ENCODE measurements at places on chromosomes 4 and X. TPM values are rescaled to one million over a fixed set of nuclear protein-coding genes. Genes with fewer than 3 reads are reported as not detected.

ZFYVE28 gene
- 1.7 TPM for polyA plus RNA-seq

DCLK2 gene
- polyA plus RNA-seq: 12.7 TPM

LRAT gene
- polyA plus RNA-seq: 1.8 TPM

FHDC1 gene
- 4.8 TPM for polyA plus RNA-seq

RAP2C gene
- polyA plus RNA-seq: 45.2 TPM

CD40LG gene
- 0.06 TPM for polyA plus RNA-seq

DNA sequence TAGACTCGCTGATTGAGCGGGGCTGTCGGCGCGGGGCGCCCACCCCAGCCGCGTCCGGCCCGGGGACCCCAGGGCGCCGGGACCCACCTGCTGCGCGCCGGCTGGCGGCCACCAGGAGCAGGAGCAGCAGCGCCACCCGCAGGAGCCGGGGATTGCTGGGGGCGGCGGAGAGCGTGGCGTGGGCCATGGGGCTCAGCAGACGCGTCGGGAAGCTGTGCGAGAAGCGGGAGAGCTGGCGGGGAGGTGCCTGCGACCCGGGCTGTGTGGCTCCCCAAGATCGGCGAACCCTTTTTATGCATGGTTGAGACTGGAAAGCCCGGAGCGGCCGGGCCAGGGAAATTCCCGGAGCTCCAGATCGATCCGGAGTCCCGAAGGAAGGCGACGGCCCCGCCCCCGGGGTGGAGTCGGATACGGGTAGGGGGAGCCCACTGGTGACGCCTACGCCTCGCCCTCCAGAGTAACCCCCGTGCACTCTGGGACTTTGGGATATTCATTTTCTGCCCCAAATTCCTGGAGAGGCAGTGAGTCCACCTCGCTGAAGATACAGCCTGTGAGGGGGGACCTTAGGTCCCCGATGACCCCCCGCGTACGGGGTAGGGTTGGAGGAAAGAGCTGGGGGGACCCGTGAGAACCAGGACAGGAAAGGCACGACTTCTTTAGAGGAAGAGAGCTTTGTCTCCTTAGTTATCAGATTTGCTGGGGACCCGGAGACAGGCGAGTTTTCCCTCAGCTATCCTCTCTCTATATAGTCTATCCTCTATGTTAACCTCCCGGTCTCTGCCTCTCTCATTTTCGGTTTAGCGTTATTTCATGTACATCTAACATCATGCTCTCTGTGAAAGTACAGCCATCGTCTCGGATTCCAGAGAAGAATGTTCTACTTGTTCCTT, at the start of gene CXCL3:
TSS of gene CXCL3 (minus strand) at position 265 of the 890 bp plus-strand sequence. CDS start at position 187, 78 bp downstream.
- peak; percentile 35 for DNase-seq

GRCh38 chr4:86506591-86506990, 87.5 kb upstream of the PTPN13 start:
- DNase-seq: peak; percentile 44

DNA sequence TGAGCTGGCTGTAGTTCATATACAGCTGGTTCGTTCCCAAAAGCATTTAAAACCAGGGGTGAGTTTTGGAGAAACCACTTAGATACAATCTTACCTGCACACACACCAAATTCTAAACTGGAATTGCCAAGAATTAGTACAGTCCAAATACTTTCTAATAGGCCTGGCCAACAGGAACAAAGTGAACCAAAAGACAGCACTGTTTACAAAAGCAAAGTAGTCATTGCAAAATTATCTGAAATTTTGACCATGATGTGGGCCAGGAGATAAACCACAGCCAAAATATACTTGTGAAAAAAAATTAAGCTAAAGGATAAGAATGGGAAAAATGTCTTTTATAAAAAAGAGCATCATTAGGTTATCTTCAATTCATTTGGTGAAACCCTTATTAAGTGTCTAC, 37.9 kb upstream of the NAP1L5 start:
- DNase-seq: no peak

- DNase-seq: no peak
Measured at GRCh38 chrX:23031600-23031999, 31.8 kb downstream of the DDX53 start.

- DNase-seq: no peak
Measured at GRCh38 chrX:18426004-18426320, 554 bp downstream of the CDKL5 start.

DNA sequence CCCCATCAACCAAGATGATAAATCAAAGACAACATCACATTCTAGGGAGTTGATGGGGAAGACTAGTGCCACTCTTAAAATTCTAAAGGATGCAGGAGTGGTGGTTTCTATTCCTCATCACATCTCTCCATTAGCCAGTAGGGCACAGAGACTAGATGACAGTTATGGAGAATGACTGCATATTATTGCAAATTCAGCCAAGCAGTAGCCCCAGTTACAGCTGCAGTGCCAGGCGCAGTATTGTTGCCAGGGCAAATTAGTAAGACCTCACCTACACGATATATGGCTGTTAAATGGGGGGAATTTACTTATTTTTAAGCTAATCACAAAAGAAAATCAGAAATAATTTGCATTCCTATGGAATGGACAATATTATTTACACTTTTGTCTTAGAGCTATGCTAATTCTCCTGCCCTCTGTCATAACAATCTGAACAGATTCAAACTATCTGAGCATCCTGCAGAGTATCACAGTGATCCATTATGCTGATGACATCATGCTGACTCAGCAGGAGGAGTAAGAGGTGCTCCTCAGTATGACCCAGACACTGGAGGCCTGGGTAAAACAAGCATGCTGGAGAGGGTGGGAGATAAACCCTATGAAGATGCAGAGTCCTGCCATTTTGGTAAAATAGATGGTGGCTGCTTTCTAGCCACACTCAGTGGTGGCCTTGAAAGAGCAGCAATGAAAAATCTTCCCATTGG, 24.7 kb downstream of the ETNPPL start:
- DNase-seq: no peak

DNA sequence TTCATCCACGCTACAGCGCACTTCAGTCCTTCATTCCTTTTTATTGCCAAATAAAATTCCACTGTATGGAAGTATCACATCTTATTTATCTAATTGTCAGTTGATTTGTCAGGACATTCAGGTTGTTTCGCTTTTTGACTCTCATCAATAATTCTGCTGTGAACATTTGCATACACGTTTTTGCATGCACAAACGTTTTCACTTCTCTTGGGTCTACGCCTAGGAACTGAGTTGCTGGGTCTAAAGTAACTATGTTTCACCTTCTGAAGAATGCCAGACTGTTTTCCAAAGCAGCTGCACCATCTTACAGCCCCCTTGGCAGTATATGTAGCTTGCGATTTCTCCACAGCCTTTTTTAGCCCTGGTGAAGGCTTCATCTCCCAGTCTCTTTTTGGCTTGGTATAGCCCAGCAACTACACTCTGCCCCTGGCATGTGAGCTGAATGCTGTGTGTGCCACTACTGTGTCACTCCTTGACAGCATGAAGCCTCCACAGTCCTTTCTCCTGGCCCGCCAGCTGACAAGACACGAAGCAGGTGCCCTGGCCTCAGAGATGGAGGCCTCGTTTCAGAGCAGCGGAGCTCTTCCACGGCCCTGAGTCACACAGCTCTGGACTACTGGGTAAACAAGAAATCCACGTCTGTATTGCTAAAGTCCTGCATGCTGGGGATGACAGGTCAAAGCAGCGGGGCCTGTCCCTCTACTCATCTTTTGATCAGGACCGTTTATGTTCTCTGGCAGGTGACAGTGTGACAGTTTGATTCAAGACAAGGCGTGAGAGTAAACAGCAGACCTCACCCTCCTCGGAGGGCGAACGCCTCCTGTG, 75.5 kb downstream of the NSUN7 start:
- DNase-seq: no peak

- DNase-seq: no peak
Measured at GRCh38 chrX:152892499-152892898, 5.4 kb upstream of the ZNF185 start.

DNA sequence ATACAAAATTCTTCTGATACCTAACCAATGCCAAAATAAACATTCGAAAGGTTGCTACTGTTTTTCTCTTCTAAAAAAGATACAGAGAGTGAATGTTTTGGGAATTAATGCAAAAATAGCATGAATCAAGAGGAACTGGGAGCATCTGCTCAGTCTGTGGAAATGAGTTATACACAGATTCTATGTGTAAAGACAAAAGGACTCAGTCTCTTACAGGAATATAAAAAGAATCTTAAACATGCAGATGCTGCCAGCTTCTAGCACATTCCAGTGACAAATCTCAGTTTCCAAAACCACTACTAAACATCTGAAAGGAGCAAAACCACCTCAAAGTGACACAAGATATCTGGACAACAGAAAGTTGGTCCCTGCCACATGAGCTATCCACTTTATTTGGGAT, 55.0 kb downstream of the PAPSS1 start:
- DNase-seq: no peak

DNA sequence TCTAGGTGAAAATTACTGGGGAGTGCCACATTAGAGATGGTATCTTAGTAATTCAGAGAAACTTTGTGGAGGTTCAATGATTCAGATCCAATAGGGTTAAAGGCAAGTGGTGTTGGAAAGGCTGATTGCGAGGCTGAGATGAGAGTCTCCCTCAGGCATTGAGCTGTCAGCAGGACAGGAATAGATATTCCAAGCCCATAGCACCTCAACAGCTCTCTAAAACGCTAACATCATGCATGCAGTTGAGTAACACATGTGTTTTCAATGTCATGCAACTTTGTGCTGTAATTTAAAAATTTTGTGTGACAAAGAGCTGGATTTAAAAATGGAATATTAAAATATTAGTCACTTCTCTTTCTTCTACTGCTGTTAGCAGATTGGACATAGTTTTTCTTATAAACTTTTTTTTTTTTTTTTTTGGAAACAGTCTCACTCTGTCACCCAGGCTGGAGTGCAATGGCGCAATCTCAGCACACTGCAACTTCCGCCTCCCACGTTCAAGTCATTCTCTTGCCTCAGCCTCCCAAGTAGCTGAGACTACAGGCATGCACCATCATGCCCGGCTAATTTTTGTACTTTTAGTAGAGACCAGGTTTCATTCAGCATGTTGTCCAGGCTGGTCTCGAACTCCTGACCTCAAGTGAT, 173.5 kb upstream of the C1QTNF7 start:
- no peak for DNase-seq

- DNase-seq: no peak
Measured at GRCh38 chr4:12911750-12912358, 572.3 kb downstream of the RAB28 start.

GRCh38 chrX:71105628-71106027, 912 bp downstream of the CXorf65 start:
- DNase-seq: no peak

DNA sequence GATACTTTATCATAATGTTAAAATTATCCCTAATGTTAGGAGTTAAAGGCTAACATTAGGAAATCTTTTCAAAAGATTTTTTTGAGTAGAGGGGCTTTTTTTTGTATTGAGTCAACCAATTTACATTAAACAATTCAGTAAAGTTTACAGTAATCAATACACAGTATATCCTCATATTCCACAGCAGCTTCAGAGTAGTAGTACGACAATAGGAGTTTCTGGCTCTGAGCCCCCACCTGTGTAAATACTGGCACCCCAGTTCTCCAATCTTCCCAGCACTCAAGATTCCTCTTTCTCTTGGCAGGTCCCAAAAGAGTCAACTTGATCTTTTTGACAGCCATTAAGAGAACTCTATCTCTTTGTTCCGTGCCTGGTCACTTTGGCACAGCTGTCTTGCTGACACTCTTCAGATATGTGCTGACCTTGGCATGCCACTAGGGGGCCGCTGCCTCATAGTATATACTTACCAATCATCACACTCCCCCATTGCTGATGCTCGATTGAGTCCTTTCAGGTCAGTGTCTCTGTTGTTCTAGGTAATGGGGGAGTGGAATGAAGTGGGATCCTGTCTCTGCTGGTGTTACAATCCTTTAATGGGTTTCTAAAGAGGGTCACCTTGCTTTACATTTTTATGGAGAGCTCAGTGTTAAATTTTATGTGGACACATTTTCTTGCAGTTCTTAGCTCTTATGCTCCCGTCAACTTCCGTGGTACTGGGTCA, 19.5 kb upstream of the CCNI start:
- DNase-seq: no peak

DNA sequence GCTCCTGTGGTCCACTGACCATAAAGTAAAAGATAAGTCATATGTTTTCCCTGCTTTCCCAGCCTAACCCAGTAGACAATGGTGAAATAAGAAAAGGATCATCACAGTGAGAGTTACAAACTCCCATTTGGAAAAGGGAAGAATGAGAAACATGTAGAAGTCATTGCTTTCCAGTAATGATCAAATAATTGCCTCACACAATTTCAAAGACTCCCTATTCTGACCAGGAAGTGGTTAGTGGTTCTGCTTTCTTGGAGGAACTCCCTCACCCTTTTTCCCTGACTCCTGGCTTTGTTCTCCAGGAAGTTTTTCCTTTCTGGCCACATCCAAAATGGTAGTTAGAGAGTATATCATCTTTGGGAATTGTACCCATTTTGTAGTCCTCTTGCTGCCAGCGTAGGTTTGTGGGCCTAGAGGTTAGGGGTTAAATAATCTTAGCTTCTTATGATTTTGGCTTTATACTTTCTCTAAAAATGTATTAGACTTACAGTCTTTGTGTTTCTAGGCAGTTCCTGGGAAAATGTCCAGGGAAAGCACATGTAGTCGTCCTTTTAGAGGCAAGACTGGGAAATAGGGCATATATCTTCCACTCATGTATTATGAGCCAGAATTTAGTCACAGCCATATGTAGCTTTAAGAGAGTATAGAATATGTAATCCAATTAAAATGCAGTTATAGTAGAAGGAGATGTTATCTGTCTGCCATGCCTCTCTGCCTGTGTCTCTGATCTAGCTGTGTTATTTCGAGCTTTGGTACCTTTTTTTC, 10.5 kb downstream of the VAMP7 start:
- DNase-seq: no peak

GRCh38 chr4:27059446-27059845, 198.8 kb downstream of the STIM2 start:
- no peak for DNase-seq

- no peak for DNase-seq
Measured at GRCh38 chr4:41122775-41123174, 91.6 kb downstream of the APBB2 start.

GRCh38 chr4:76736414-76736813, 161.5 kb downstream of the SOWAHB start:
- DNase-seq: no peak

DNA sequence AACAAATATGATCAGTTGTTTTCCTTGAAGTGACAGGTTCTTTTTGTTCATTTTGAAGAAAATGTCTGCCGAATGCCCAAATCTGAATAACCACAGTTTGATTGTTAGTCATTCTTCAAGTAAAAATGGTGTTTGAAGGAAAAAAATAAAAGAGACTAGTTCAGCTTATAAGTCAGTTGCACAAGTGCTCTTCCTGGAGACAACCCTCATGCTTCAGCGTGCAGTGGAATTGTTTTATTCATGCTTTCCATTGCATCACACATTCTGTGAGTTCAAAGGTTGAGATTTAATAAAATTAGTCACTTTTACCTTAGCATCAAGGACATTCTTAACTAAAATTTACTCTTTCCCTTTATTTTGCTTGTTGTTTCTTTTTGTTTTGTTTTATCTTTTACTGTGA, 404.9 kb downstream of the ZNF674 start:
- DNase-seq: no peak

DNA sequence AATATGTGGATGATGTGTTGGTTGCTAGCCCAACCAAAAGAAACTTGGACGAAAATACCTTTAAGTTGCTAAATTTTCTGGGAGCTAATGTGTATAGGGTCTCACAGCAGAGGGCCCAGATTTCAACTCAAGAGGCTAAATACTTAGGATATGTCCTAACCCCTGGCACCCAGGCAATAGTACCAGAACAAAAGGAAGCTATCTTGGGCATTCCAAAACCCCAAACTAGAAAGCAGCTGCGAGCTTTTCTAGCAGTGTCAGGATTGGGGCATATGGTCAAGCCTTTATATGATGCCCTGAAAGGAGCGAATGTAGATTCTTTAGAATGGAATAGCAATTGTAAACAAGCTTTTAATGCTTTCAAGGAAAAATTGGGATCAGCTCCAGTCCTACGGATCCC, 10.6 kb downstream of the CXCL2 start:
- no peak for DNase-seq

Data from renal pelvis (tissue), 12 donors.